ENCODE measurements at places on chromosomes 11 and 22.

GRCh38 chr11:117997823-117998579 lies 11.8 kb downstream of the IL10RA start:
- no peak for DNase-seq

GRCh38 chr22:37176464-37177061 lies 11.5 kb downstream of the C1QTNF6 start:
- no peak for DNase-seq

GRCh38 chr11:93392867-93393266 lies 62.3 kb downstream of the DEUP1 start:
- no peak for DNase-seq

GRCh38 chr11:111977146-111978027 lies 40.2 kb downstream of the DIXDC1 start:
- DNase-seq, result no peak

DNA sequence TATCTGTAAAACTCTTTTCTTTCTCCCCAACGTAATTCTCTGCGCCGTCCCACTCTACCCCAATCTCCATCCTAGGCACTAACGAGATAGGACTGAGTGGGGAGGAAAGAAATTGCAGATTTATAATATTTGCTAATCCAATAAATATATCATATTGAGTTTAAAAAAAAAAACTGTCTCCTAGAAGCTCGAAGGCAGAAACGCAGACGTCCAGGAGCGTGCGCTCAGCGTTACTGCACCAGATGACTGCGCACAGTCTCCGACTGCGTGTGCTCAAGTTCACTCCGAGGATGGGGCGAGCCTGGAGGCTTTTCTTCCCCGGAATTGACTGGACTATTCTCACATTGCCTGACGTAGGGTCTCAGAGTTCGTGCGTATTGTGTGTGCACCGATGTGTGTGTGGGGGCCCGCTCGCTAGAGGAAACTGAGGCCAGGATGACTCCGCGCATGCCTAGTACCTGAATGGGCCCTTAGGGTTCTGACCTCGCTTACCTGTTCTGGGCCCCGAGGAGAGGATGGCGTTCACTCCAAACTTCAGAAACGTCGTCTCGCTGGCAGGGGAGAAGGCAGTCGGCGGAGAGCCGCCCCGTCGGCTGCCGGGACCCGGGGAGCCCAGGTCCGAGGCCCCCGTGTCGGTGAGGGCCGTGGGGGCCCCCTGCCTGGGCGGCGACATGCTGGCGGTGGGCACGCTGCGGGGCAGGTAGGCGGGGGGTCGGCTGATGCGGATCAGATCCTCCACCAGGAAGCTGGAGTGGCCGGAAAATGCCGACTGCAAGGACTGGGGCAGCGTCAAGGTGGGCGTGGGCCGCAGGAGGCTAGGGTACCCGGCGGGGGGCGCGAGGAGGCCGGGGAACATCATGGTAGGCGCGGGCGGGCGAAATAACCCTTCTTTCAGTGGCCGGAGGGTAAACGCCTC lies 551 bp downstream of the DBX1 start:
- DNase-seq, result no peak

DNA sequence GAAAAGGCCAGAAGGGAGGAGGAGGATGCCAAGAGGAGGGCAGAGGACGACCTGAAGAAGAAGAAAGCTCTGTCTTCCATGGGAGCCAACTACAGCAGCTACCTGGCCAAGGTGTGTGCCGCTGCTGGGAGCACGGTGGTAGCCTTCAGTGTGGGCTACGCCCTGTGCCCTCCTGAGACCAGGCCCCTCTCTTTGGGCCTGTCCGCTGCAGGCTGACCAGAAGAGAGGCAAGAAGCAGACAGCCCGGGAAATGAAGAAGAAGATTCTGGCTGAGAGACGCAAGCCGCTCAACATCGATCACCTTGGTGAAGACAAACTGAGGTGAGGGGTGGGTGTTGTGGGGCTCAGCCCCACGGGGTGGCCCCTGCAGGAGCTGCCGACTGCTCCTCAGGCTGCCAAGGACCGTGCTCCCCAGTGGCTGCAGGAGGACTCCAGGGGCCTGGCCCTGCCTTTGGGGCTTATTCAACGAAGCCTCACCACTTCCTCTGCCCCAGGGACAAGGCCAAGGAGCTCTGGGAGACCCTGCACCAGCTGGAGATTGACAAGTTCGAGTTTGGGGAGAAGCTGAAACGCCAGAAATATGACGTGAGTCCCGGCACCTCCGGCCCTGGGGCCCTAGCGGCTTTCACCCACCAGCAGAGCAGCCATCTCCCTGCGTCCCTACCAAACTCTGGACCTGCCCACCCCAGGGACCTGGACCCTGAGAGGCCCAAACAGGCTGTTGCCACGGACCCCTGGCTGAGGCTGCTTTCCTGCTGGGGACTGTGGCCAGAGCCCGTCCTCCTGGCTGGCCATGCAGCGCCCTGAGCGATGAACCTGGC lies 12.6 kb upstream of the MRPL23 start:
- DNase-seq, result no peak

DNA sequence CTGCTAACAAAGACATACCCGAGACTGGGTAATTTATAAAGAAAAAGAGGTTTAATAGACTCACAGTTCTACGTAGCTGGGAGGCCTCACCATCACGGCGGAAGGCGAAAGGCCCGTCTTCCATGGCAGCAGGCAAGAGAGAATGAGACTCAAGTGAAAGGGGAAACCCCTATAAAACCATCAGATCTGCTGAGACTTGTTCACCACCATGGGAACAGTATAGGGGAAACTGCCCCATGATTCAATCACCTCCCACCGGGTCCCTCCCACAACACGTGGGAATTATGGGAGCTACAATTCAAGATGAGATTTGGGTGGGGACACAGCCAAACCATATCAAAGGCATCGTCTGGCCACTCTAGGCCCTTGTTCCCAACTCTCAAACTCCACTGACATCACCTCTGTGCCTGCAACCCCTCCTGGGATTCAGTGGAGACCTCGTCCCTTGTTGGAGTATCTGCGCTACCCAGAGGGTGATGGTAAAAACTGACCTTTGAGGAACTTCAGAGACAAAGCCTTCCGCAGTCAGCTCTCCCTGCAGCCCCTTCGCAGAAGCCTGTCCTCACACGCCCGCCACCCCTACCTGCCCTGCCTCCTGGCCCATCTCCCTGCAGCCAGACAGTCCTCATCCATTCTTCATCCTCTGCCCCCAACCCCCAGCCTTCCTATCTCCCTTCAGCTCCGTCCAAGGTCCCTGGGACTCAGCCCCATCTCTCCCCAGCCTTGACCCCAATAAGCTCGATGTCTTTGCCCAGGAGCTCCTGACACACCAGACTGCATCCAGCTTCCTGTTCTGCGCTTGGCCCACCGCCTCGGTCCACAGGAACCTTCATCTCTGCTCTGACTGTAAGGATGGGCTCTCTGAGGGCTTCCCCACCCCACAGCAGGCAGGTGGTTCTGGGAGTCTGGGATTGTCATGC lies 15.8 kb downstream of the CCND1 start:
- no peak for DNase-seq
